ENCODE measurements at places on chromosomes 1 and 21. TPM values are rescaled to one million over a fixed set of nuclear protein-coding genes. Genes with fewer than 3 reads are reported as not detected.

GRCh38 chr1:191546803-191547202, 611.5 kb upstream of the RGS18 start:
- H3K27me3 ChIP-seq = no peaks in the 10 kb centered on the region
- DNase-seq = no peak
- H3K27ac ChIP-seq = no peak overlapping the region
- no peaks in the 10 kb centered on the region for H3K4me1 ChIP-seq
- no peak overlapping the region for H3K4me3 ChIP-seq

- peak overlapping the region; percentile 80 for H3K27ac ChIP-seq
- no peaks in the 10 kb centered on the region for H3K27me3 ChIP-seq
- peaks cover 26% of the 10 kb centered on the region for H3K36me3 ChIP-seq
- H3K4me1 ChIP-seq = peaks cover 89% of the 10 kb centered on the region
These were observed 4.7 kb upstream of the ITGB2 start for GRCh38 chr21:44925378-44925755.

GRCh38 chr1:212518188-212519054, 85.7 kb downstream of the NENF start:
- no peak overlapping the region for H3K27ac ChIP-seq
- no peaks in the 10 kb centered on the region for H3K36me3 ChIP-seq
- peaks cover 7% of the 10 kb centered on the region for H3K4me1 ChIP-seq
- DNase-seq = no peak
- H3K4me3 ChIP-seq = no peak overlapping the region

DNA sequence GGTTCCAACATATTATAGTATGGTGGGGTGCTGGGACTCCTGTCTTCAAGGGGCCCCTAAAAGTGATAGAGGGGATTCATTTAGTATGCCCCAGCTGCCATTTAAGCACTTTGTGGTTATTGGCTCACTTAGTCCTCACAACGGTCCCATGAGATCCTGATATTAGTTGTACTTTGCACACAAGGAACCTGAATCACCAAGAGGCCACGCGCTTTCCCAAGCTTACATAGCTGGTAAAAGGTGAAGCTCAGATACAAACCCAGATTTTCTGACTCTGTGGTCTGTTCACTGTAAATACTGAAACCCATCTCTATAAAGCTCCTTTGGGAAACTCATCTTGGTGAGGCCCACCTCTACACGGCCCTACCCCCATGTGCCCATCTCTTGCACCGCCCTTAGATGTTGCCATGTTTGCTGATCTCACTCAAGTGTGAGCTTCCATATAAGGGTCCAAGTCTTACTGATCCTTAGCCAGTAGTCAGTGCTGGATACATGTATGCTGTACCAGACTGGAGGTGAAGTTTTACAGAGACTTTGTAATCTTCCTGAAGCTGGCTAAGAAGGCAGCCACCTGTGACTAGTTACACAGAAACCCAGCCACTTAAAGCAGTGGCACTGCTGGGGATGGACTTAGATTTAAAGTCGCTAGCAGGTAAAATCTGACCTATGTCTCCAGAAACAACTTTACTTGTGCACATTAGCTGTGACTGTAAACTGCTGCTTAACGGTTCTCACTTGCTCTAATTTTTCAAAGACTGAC, 124.4 kb upstream of the HOOK1 start:
- no peaks in the 10 kb centered on the region for H3K27me3 ChIP-seq
- H3K27ac ChIP-seq = no peak overlapping the region
- H3K36me3 ChIP-seq = peaks cover 2% of the 10 kb centered on the region
- no peak overlapping the region for H3K4me3 ChIP-seq

DNA sequence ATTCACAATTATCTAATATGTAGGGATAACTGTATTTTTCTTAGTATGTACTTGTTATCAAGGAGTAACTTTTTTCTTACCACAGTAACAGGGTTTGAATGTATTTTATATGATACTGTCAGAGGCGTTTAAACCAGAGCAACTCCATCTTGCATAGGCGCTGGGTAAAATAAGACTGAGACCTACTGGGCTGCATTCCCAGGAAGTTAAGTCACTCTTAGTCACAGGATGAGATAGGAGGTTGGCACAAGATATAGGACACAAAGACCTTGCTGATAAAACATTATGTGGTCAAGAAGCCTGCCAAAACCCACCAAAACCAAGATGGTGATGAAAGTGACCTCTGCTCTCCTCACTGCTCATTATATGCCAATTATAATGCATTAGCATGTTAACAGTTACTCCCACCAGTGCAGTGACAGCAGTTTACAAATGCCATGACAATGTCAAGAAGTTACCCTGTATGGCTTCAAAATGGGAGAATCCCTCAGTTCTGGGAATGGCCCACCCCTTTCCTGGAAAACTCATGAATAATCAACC, 64.8 kb downstream of the RPE65 start:
- no peak overlapping the region for H3K27ac ChIP-seq
- DNase-seq = no peak
- no peak overlapping the region for H3K4me3 ChIP-seq
- no peaks in the 10 kb centered on the region for H3K27me3 ChIP-seq
- H3K36me3 ChIP-seq = no peaks in the 10 kb centered on the region
- H3K4me1 ChIP-seq = no peaks in the 10 kb centered on the region

DNA sequence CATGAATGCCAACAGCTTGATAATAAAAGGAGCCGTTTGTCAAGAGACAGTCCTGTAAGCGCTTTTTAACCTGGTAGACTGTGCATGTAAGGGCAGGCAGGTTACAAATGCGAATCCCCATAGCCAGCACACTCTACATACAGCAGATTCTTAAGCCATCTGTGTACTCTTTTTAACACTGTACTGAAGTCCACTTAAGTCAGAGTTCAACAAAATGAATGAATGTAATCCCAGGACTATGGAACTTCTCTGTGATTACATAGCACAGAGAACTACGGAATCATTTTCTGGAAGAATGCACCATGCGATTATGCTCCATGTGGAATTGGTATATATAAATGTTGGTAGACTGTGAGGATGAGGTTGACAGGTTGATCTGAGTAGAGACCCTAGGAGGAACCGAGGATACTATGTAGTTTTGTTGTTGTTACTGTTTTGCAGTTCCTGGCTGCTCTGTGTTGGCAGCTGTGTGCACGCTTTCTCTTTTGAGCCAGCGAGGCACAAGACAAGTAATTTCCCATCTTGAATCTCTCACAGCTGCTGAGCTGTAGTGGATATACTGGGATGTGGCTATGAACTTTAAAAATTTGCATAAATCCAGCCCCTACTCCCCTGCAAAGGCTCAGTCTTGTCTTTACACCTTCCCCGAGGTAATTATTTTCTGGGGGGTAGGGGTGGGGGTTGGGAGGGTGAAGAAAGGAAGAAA, 21.9 kb downstream of the LRRC8D start:
- peak; percentile 17 for DNase-seq
- H3K27me3 ChIP-seq = no peaks in the 10 kb centered on the region
- H3K4me3 ChIP-seq = peak overlapping the region; percentile 91
- H3K36me3 ChIP-seq = peaks cover 21% of the 10 kb centered on the region
- H3K4me1 ChIP-seq = peaks cover 50% of the 10 kb centered on the region

GRCh38 chr1:62926681-62927252, 142.8 kb downstream of the ATG4C start:
- H3K4me3 ChIP-seq = no peak overlapping the region
- H3K27me3 ChIP-seq = no peaks in the 10 kb centered on the region
- H3K27ac ChIP-seq = no peak overlapping the region
- H3K4me1 ChIP-seq = no peaks in the 10 kb centered on the region
- H3K36me3 ChIP-seq = no peaks in the 10 kb centered on the region
- no peak for DNase-seq

- no peak overlapping the region for H3K27ac ChIP-seq
- H3K4me1 ChIP-seq = no peaks in the 10 kb centered on the region
These were observed 5.5 kb downstream of the LCE1B start for GRCh38 chr1:152817309-152817708.

GRCh38 chr1:201274616-201275252, 8.6 kb upstream of the PKP1 start:
- no peak overlapping the region for H3K4me3 ChIP-seq
- peaks cover 1% of the 10 kb centered on the region for H3K27me3 ChIP-seq
- H3K4me1 ChIP-seq = no peaks in the 10 kb centered on the region
- no peaks in the 10 kb centered on the region for H3K36me3 ChIP-seq

PWP2 gene
- total RNA-seq = 8.0 TPM

LAD1 gene
- total RNA-seq = not detected

U2AF1 gene
- total RNA-seq = 27.4 TPM

STX12 gene
- 21.8 TPM for total RNA-seq

LACTBL1 gene
- total RNA-seq = not detected

ABCG1 gene
- total RNA-seq = 8.0 TPM

WDR3 gene
- total RNA-seq = 27.5 TPM

C1orf210 gene
- not detected for total RNA-seq
